BE2C (cell line): ENCODE measurements at places on chromosomes 1 and 21.
A peak's percentile ranks its signal among the peaks of the same experiment; 100 is the strongest.

- DNase-seq, result peak; percentile 72
These were observed 72.6 kb downstream of the TENT5C start for GRCh38 chr1:117678246-117678977.

GRCh38 chr1:115283681-115284146 is 54.3 kb downstream of the NGF start:
- no peak for DNase-seq

DNA sequence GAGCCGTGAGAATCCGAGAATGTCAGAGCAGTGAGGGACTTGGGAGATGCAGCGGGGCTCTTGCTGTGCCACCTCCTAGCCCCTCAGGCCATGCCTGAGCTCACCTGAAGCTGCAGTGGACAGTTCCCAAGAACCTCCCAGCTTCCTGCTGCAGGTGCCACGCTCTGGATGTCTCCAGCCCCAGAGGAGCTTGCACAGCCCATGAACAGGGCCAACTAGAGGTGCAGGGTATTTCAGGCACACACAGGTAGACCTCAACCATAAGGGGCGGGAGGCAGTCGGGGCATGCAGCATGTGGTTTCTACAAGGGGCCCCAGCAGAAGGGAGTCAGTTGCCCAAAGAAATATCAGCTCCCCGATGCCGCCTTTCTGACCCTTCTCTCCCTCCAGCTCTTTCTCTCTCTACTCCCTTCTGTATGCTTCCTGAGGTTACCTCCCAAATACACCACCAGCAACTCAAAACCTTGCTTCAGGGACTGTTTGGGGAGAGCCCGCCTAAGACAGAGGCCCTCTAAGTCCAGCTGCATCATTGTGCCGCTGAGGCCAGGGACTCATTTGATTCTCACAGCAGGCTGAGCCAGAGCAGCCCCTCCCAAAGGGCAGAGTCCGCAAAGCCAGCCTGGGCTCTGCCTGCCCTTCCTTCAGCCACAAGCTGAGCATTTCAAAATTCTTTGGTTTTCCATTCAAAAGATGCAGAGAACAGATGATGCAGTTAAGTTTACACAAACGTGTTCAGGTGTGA is 209.8 kb downstream of the MATN1 start:
- no peak for DNase-seq

DNA sequence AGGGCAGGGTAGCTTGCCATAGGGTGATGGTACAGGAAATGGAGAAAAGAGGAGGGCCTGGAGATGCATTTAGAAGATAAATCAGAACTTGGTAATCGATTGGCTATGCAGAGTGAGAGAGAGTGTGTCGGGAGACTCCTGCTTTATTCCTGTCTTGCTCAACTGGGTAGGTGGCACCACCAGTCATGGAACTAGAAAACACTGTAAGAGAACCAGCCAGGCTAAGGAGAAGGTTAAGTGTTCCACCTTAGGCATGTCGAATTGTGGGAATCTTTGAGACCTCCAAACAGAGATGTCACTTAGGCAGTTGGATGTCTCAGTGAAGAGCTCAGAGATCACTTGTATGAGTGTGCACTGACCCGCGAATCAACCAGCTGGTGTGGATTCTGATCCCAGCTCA is 28.7 kb upstream of the RD3 start:
- DNase-seq, result peak; percentile 21

DNA sequence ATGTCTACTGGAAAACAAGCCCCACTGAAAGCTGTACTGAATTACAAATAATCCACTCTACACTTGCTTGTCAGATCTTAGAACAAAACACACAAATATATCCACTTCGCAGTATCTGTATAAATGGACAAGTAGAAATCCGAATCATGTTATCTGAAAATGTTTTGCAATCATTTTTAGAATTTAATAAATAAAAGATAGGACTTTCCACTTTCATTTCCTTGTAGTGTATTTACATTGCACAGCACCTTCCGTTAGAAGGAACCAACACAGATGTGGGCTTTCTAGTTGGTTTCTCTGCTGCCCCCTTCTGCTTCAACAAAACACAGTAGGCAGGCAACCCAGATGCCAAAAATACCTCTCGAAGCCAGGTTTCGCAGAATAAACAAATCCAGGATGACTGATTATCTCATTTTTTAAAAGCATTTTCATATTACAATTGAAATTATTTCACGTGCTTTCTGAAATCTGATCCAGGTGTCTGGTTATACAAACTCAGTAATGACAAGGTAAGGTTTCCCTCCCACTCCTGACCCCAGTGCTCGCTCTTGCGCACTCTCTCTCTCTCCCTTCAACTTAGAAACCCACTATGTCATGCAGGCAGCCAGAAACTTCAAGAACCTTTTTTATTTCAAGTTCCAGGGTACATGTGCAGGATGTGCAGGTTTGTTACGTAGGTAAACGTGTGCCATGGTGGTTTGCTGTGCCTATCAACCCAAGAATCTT is 389.9 kb downstream of the SMYD3 start:
- peak; percentile 62 for DNase-seq

DNA sequence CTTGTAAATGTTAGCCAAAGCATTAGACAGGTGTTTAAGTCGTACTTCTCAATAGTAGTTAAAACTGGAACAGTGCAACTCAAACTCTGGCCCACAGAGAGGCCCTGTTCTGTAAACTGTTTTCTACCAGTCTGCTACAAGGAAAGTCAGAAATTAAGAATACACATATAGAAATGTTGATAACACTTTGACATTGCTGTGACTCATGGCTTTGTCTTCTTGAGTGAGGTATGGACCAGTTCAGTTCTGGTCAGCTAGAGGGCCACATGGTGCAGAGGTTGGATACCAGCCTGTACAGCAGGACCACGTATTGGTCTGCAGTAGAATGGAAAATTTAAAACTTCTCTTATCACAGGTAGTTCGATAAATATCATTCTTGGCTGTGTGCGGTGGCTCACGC is 22.3 kb downstream of the ZBTB8B start:
- no peak for DNase-seq

DNA sequence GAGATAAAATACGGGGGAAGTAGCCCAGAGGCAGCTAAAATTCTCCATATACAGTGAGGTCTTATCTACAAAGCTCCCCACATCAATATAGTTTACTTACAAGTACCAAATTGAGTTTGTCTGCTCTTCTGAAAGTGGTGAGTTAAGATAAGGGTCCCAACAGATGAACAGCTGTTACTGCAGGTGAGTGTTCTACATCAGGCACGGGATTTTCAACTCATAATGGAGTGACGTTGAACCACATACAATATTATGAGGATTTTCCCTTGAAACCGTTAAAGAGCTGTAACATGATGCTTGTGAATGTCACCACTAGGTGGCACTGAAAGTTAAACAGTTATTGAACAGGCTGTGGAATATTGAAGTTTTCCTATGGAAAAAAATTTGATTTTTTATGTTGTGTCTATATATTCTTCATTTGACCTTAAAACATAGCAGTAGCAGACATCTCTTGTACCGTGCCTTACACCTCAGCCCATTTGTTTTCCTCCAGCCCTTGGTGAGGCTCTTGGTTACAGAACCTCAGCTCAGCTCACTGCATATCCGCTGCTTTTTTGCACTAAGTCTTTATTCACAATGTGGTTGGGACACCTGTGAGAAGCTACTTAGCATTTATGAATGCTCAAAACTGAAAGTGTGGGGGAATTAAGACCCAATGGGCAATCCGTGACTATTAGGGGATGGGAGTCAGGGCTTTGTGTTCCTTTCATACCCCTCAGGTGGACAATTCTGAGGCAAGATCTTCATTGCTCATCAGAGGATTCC is 23.2 kb downstream of the CD1D start:
- DNase-seq, result peak; percentile 37
